ENCODE measurements at places on chromosomes 16 and 17.

GRCh38 chr16:31093132-31093703 is 1.4 kb downstream of the VKORC1 start:
- no peak for DNase-seq

DNA sequence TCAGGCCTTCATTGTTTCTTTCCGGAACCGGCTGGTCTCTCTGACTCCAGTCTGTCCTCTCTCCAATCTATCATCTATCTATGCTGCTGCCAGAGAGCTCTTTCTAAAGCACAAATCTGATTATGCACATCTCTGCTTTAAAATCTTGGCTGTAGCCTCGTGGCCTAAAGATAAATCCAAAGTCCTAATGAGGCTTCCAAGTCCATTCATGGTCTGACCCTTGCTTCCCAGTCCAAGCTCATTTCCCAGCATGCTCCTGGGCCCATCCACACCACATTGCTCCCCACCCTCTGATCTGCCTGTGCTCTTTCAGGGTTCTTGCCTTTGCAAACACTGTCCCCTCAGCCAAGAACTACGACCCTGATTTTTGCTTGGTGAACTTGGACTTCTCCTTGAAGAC is 21.5 kb upstream of the PHB1 start:
- DNase-seq: no peak

DNA sequence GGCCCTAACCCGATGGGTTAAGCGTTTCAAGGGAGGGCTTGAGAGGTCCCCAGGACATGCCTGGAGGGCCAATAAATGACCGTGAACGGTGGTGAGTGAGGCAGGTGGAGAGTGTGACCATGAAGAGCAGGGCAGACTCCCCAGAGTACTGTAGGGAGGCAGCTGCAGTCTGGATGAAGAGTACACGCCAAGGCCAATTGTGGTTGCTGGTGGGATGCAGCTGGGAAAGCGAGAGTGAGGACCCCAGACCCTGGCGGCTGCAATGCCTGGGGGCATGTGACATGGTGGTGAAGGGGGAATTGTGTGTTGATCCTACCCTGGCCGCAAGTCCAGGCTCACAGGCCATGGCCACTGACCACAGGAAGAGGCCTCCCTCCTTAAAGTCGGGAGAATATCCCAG is 62.9 kb downstream of the TMEM235 start:
- DNase-seq: no peak

- no peak for DNase-seq
These were observed 452 bp downstream of the SLC25A10 start for GRCh38 chr17:81712468-81713003.

GRCh38 chr16:30775131-30775391 is 11.9 kb downstream of the ZNF629 start:
- no peak for DNase-seq

GRCh38 chr16:79393564-79393963 is 207.0 kb downstream of the MAF start:
- DNase-seq: no peak

- DNase-seq: no peak
These were observed 1.7 kb downstream of the ZNF469 start for GRCh38 chr16:88384222-88385111.

DNA sequence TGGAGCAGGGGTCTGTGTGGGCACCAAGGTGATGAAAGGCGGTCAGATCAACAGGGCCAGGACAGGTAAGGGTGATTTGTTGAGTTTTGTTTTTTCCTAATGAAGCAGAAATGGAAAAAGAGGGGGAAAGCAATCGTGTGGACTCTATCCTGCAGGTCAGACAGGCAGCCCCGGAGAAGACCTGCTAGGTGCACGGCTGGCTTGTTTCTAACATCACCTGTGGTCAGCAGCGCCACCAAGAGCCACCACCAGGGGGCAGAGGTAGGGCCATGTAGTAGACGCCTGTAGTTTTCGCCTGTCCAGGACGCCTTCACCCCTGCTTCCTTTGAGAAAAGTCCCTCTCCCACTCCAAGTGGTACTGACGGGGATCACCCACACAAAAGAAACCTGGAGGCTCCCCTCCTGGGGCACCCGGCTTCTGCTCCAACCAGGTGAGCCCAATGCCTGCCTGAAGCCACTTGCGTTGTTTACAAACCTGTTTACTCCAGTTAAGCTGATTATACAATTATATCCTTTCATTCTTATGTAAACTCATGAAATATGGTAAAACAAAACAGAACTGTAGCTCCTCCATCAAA is 54.2 kb upstream of the SEC14L1 start:
- peak; percentile 66 for DNase-seq

GRCh38 chr17:17183744-17184143 is 22.4 kb downstream of the PLD6 start:
- DNase-seq: no peak

DNA sequence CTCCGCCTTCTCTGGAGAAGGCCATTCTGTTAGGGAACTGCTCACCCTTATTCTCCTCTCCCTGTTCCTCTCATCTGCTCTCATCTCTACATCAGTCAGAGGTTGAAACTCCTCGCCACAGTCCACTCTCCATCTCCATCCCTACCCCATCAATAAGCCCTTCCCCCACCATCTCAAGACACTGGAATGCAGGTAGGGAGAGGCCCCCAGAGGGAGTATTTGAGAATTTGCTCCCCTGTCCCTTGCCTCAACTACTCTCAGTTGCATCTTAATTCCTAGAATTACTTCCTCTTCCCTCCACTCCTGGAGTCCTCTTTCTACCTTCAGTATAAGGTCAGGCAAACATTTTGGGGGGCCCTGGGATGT is 2.0 kb upstream of the AATF start:
- DNase-seq: no peak

GRCh38 chr17:76452660-76453430 is at the start of gene UBE2O:
UBE2O (minus strand) TSS chr17:76453152; CDS start chr17:76453141, 11 bp downstream.
- peak; percentile 93 for DNase-seq

DNA sequence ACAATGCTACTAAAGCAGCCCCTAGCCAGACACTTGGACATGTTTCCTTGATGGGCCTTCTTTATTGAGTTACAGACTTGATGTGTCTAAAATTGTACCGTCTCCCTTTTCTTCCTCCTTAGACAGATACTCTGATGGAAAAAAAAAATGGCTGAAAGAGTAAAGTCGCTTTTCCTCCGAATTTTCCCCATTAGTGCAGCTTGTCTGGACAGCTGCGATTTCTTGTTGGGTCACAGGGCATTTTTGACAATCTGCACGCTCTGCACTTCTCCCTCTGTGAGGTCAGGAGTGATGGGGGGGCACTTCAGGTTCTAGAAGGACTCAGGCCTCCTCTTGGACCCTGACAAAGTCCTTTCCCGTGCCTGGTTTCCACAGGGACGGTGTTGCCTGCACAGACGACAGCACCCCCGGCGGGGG is 968 bp upstream of the PRKAR1A start:
- DNase-seq: no peak

DNA sequence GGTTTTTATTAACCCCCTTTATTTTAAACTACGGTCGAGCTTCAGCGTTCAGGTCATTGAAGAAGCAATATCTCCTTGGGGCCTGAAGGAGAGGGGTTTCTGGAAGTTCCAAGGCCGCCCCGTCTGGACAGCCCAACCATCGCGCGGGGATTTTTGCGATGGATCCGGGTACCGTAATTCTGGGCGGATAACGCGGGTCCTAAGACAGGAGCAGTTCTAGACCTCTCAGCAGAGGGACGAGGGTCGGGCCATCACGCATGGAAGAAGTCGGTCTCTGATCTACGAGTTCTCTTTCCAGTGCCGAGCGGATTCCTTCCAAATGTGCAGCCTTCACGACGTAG is 3.6 kb downstream of the BORCS6 start:
- DNase-seq: no peak

DNA sequence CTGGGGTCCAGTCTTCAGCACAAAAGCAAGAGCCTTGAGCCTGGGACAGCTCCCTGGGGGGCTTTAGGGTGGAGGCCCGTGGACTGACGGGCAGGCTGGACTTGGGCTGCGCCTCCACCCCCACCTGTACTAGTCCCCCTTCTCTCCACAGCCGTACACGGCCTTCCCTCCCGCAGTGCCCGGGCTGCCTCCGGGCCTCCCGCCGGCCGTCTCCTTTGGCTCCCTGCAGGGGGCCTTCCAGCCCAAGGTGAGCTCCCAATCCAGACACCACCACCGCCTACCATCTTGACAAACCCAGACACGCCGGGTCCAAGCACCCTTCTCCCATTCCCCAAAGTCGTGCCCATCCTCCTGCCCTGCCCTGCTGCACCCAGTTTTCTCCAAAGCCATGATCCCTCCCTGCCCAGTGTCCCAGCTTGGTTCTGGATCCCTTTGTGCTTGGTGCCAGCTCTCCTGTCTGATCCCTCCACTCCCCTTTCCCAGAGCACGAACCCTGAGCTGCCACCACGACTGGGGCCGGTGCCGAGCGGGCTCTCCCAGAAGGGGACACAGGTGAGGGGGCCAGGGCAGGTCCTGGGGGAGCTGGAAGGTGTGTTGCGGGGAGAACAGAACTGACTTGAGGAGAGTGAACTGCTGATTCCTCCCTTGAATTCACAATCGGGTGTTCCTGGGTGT is 7.1 kb downstream of the FBRS start:
- DNase-seq: no peak

GRCh38 chr17:4747847-4748246 is 8.1 kb upstream of the CXCL16 start:
- no peak for DNase-seq

All from stimulated activated CD4-positive, alpha-beta T cell treated with anti-CD3 and anti-CD28 coated beads, Interleukin-4, amount 100 ng/mL, for 4 hours (primary cell).